Activated B cell treated with CpG ODN at 0.5 μM for 24 hours (primary cell): ENCODE measurements at places on chromosomes 12 and 14. TPM values are rescaled to one million over a fixed set of nuclear protein-coding genes. Genes with fewer than 3 reads are reported as not detected.

- H3K27ac ChIP-seq, result no peak overlapping the region
- H3K4me1 ChIP-seq, result peaks cover 9% of the 10 kb centered on the region
- H3K4me3 ChIP-seq, result no peak overlapping the region
- DNase-seq, result no peak
- H3K27me3 ChIP-seq, result peaks cover 9% of the 10 kb centered on the region
- H3K36me3 ChIP-seq, result no peaks in the 10 kb centered on the region
Measured at GRCh38 chr12:3216097-3216496, 138.9 kb downstream of the TSPAN9 start.

- H3K4me1 ChIP-seq, result peaks cover 65% of the 10 kb centered on the region
- no peaks in the 10 kb centered on the region for H3K27me3 ChIP-seq
- H3K27ac ChIP-seq, result peak overlapping the region; percentile 92
Measured at GRCh38 chr14:22821193-22822015, 6.2 kb upstream of the SLC7A7 start.

DNA sequence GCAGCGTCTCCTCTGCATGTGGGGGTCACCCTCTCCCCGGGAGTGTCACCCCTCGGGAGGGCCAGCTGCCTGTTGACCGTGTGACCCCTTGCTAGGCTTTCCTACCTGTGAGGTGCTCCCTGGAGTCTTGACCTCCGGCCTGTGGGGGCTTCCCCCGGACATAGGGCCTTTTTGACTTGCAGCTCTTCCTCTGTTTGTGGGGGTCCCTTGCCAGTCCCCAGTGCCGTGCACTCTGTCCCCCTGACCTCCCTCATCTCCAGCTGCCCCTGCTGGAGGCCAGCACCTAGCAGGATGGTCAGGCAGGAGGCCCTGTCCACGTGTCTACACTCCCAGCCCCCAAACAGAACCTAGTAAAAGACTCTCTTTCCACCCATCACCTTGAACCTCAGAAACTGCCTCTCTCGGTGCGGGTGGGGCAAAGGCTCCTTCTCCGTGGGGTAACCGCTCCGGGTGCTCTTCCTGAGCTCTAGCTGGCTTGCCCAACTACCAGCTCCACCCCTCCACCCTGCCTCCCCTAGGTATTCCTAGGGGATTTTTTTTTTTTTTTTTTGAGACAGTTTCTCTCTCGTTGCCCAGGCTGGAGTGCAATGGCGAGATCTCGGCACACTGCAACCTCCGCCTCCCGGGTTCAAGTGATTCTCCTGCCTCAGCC is 810 bp downstream of the AACS start:
- H3K4me1 ChIP-seq, result peaks cover 14% of the 10 kb centered on the region
- no peaks in the 10 kb centered on the region for H3K36me3 ChIP-seq
- peak overlapping the region; percentile 81 for H3K4me3 ChIP-seq
- H3K27me3 ChIP-seq, result no peaks in the 10 kb centered on the region

Gene GUCY2C
- total RNA-seq, result 0.22 and 0.32 TPM in 2 replicates

Gene ASIC1
- total RNA-seq, result not detected in 2 replicates

- DNase-seq, result no peak
- H3K36me3 ChIP-seq, result peaks cover 11% of the 10 kb centered on the region
- H3K27me3 ChIP-seq, result no peaks in the 10 kb centered on the region
- peak overlapping the region; percentile 61 for H3K4me3 ChIP-seq
- peak overlapping the region; percentile 88 for H3K27ac ChIP-seq
Measured at GRCh38 chr14:69652942-69653684, 41.7 kb downstream of the SUSD6 start.

- H3K27me3 ChIP-seq, result peaks cover 15% of the 10 kb centered on the region
- H3K4me1 ChIP-seq, result peaks cover 22% of the 10 kb centered on the region
- peaks cover 2% of the 10 kb centered on the region for H3K36me3 ChIP-seq
- no peak overlapping the region for H3K27ac ChIP-seq
- no peak overlapping the region for H3K4me3 ChIP-seq
Measured at GRCh38 chr12:27541031-27541719, 17.2 kb downstream of the PPFIBP1 start.

- DNase-seq, result no peak
- H3K4me1 ChIP-seq, result no peaks in the 10 kb centered on the region
- no peak overlapping the region for H3K4me3 ChIP-seq
Measured at GRCh38 chr14:29643433-29644211, 284.0 kb downstream of the PRKD1 start.

DNA sequence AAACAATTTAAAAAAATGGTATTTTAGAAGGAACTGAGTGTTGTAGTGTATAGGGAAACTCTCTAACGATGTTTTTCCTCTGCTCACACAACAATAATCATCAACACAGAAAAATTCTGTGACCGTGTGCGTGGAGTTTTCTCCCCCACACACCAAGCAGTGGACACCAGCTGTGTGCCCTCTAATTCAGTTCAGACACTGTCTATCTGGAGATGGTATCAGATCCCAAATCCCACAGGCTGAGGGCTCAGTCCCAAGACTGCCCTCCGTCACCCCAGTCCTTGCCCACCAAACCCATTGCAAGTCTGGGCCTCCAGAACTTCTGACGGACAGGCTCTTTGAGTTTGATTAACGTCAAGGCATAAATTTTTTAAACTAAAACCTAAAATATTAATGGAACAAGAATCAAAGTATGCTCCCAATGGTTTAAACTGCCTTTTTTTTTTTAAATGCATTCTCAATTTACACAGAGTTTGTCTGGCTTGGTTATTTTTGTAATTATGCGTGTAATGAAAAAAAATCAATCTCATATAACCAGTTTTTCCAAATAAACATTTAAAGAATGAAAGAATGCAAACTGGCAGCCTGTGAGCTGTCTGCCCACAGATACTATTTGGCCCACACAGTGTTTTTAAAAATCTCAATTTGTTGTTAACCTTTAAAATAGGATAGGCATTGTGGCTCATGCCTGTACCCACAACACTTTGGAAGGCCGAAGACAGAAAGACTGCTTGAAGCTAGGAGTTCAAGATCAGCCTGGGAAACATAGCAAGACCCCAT is 19.2 kb downstream of the BLTP3B start:
- H3K27me3 ChIP-seq, result no peaks in the 10 kb centered on the region
- peaks cover 12% of the 10 kb centered on the region for H3K36me3 ChIP-seq
- no peak for DNase-seq
- no peak overlapping the region for H3K4me3 ChIP-seq
- H3K27ac ChIP-seq, result no peak overlapping the region

DNA sequence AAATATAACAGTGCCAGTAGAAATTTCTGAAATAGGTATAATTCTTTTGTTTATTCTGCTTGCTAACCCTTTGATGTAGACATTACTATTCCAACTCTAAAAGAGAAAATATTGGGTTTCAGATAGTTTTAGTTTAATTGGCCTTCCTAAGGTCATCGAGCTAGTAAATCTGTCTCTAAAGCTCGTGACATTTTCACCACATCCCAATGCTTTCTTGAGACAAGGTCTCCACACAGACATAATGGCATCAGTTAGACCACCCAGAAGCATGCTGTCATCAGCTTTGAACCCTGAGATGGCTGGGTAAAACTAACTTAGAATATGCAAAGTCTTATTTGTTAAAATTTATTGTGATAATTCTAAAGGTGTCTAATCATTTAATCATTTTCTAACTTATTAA is 52.0 kb downstream of the PIK3C2G start:
- no peak for DNase-seq
- H3K27ac ChIP-seq, result no peak overlapping the region
- H3K4me1 ChIP-seq, result no peaks in the 10 kb centered on the region
- H3K27me3 ChIP-seq, result no peaks in the 10 kb centered on the region

Gene RPL10L
- total RNA-seq, result not detected in 2 replicates

DNA sequence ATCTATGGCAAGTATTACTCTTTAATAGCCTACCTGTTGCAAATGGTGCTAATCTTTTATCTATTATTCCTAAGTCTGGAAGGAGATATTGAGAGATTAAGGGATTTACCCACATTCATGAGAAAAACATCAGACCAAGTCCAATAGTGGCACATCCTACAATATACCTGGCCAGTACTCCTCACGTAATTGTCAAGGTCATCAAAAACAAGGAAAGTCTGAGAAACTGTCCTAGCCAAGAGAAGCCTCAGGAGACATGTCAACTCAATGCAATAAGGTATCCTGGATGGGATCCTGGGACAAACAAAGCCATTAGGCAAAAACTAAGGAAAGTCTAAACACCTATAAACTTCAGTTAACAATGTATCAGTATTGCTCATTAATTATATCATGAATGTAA is 12.5 kb downstream of the NR2C1 start:
- DNase-seq, result no peak
- peaks cover 55% of the 10 kb centered on the region for H3K36me3 ChIP-seq
- no peaks in the 10 kb centered on the region for H3K27me3 ChIP-seq
- H3K4me3 ChIP-seq, result no peak overlapping the region
- H3K4me1 ChIP-seq, result no peaks in the 10 kb centered on the region

Gene PLEKHD1
- 0.22 and 0.24 TPM in 2 replicates for total RNA-seq

GRCh38 chr14:59055439-59056045 is 132.9 kb upstream of the DAAM1 start:
- no peak overlapping the region for H3K27ac ChIP-seq
- H3K27me3 ChIP-seq, result peaks cover 5% of the 10 kb centered on the region
- DNase-seq, result no peak
- no peaks in the 10 kb centered on the region for H3K36me3 ChIP-seq
- no peaks in the 10 kb centered on the region for H3K4me1 ChIP-seq

DNA sequence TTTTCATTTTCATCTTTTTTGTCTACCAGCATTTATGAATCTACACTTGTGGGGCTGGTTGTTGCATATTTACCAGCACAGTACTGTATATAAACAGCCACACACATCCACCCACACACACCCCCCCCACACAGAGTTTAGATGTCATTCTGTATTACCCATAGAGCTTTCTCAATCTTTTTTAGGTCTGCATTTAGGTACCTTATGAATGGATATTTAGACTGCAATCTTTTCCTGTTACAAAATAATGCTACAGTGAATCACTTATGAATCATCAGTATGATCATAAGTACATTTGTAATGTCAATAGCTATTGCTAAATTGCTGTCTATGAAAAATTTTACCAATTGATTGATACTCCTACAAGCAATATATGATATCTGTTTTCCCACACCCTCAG is 67.3 kb upstream of the STK38L start:
- no peak overlapping the region for H3K27ac ChIP-seq
- DNase-seq, result no peak
- H3K4me3 ChIP-seq, result no peak overlapping the region
- H3K27me3 ChIP-seq, result no peaks in the 10 kb centered on the region
- H3K36me3 ChIP-seq, result no peaks in the 10 kb centered on the region
- H3K4me1 ChIP-seq, result peaks cover 18% of the 10 kb centered on the region

- H3K27me3 ChIP-seq, result peaks cover 7% of the 10 kb centered on the region
- no peaks in the 10 kb centered on the region for H3K36me3 ChIP-seq
- no peak for DNase-seq
- H3K4me3 ChIP-seq, result no peak overlapping the region
- H3K4me1 ChIP-seq, result peaks cover 38% of the 10 kb centered on the region
- H3K27ac ChIP-seq, result no peak overlapping the region
Measured at GRCh38 chr12:6226679-6227051, 26.5 kb downstream of the CD9 start.

GRCh38 chr12:10361084-10361483 is 28.8 kb downstream of the KLRK1 start:
- H3K4me1 ChIP-seq, result peaks cover 7% of the 10 kb centered on the region
- H3K27me3 ChIP-seq, result peaks cover 11% of the 10 kb centered on the region
- H3K36me3 ChIP-seq, result no peaks in the 10 kb centered on the region
- H3K27ac ChIP-seq, result no peak overlapping the region
- no peak overlapping the region for H3K4me3 ChIP-seq
